K562 (cell line): ENCODE measurements at places on chromosomes 6 and 20.

GRCh38 chr6:50699051-50699775 lies 14.1 kb upstream of the TFAP2D start:
- no peak for DNase-seq

DNA sequence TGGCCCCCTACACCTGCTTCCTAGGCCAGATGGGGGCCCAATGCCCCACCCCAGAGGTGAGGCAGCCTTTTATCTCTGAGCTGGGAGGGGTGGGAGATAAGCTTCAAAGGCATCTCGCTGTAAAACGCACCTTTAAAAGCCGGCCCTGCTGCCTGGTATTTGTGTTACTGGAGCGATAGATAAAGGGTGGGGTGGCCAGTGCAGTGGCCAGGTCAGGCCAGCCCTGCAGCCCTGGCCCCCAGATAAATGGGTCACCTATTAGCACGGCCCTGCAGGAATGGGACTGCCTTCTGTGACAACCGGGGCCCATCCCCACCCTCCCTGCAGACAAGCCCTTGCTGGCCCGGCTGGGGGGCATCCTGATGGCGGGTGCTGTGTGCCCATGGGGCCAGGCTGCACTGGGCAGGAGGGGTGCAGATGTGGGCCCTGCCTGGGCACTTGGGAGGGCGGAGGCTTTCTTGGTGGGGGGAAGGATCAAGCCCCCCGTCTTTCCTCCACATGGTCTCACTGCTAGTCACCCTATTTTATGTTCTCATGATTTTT lies 3.0 kb upstream of the RBBP8NL start:
- no peak for DNase-seq

DNA sequence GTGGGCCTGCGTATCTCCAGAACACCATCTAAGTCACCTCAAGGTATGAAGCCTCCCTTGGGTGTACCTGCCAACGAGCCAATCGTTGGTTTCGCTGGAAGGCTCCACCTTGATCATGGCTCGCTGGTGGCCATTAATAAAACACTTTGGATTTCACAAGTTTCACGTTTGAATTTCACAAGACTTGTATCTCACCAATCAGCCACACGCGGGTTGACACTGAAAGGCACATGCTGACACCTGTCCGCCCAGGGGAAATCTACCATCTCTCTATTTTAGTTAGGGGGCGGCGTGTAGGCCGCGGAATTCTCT lies 586 bp upstream of the HMGA1 start:
- no peak for DNase-seq

- DNase-seq, result peak; percentile 56
Measured at GRCh38 chr6:139801571-139802321, 427.3 kb upstream of the CITED2 start.

DNA sequence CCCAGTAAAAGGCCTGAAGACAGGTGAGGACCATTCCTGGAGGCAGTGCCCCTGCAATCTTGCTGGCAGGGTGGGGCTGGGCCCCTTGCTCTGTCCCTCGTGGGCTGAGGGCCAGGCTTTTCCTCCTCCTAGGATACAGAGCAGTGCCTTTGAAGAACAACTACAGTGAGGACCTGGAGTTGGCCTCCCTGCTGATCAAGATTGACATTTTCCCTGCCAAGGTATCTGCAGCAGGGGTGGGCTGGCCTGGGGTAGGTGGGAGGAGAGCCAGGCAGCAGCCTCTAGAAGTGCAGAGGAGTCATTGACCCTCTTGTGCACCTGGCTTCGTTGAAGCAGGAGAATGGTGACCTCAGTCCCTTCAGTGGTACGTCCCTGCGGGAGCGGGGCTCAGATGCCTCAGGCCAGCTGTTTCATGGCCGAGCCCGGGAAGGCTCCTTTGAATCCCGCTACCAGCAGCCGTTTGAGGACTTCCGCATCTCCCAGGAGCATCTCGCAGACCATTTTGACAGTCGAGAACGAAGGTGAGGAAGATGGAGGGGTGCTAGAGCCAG lies 36.5 kb downstream of the PLCG1 start:
- DNase-seq, result no peak

DNA sequence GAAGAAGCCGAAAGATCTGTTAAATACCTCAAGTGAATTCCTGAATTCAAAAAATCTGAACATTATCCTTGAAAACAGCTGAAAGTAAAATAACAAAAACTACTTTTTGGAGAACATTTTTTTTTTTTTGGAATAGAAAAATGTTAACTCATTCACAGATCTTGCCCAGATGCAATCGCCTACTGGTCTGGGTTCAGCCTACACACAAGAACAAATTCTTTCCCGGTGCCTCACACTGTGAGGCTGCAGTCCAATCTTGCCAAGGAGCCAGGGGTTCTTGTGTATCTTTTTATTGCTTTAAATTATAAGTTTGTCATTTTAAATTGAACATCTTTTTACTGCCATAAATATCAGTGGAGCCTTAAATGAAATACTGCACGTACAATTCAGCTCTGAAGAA lies 41.2 kb upstream of the TMEM200A start:
- DNase-seq, result no peak

DNA sequence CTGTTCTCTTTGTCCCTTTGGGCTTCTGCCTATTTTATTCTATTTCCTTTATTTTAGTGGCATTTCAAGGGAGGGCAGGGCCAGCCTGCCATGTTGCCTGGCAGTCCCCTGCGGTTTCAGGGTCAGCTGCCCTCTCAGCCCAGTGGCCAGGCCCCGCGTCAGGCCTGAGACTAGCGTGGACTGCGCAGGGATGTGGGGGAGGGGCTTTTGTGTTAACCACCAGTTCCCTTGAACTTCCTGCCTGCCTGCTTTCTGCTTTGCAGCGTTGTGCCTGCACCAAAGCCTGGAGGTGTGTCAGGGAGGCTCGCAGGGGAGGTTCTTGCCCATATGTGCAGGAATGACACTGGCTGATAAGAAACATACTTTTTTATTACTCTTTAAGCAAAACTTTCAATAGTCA lies 157.6 kb downstream of the SLC35B3 start:
- DNase-seq, result no peak

DNA sequence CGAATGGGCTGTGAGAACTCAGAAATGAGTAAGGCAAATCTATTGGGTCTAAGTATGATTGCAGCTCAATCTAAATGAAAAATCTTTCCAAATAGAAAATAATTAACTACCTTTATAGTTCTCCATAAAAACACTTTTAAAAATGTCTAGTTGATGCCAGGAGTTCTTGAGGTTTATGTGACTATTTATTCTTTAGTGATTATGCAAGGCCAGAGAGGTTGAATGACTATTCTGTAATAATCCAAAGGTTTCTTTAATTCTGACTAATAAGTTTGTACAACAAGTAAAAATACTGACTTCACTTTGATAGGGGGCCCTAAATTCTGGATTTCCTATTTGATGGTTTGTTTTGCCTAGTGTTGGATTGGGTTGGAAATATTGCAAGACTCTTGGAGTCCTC lies 461.2 kb downstream of the EPM2A start:
- DNase-seq, result no peak

GRCh38 chr6:90107771-90108282 lies 188.8 kb downstream of the BACH2 start:
- DNase-seq, result no peak

GRCh38 chr20:35887393-35888064 lies 66.8 kb downstream of the SCAND1 start:
- DNase-seq, result no peak

DNA sequence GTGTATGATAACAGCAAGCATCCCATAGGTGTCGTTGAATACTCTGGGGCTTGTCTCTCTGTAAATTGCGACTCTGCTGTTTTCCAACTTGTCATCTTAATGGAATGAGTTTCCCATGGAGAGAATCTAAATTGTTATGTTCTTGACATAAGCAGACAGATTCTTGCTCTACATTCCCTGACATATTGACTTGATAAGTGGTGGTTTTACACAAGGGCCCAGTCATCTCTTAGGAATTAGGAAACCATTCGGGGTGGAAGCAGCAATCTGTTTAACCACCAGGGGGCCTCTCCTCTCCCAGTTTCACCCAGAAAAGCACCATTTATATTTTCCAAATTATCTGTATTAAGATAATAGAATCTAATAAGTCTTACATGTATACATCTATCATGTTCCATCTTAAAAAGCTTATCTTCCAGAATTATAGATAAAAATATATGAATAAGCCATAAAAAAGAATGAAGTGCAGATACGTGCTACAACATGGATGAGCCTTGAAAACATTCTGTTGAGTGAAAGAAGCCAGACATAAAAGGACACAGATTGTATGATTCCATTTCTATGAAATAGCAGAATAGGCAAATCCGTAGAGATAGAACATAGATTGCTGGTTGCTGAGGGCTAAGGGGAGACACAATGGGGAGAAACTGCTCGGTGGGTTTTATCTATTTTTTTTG lies 23.1 kb upstream of the MROH8 start:
- peak; percentile 59 for DNase-seq

- no peak for DNase-seq
Measured at GRCh38 chr20:58669287-58670006, 18.4 kb downstream of the STX16 start.
